ENCODE measurements at places on chromosomes 4 and X.

- DNase-seq: no peak
These were observed 637.5 kb upstream of the SLIT2 start for GRCh38 chr4:19614171-19614570.

GRCh38 chr4:76499461-76499860, 64.4 kb downstream of the SHROOM3 start:
- DNase-seq: no peak

- DNase-seq: no peak
These were observed 160 bp downstream of the LCORL start for GRCh38 chr4:18021470-18021719.

- DNase-seq: no peak
These were observed 88.8 kb upstream of the GPC3 start for GRCh38 chrX:134074151-134074550.

- DNase-seq: no peak
These were observed 543.9 kb downstream of the GALNTL6 start for GRCh38 chr4:172357006-172357540.

GRCh38 chrX:122135070-122135469, 1049.0 kb upstream of the GRIA3 start:
- DNase-seq: no peak

GRCh38 chr4:76386566-76387305, 34.2 kb downstream of the CCDC158 start:
- no peak for DNase-seq

GRCh38 chr4:24884902-24885301, 27.9 kb downstream of the CCDC149 start:
- DNase-seq: no peak

- no peak for DNase-seq
These were observed 49.2 kb upstream of the DDX53 start for GRCh38 chrX:22950269-22951266.

GRCh38 chr4:157992038-157992705, 180.7 kb downstream of the GASK1B start:
- DNase-seq: peak; percentile 4

DNA sequence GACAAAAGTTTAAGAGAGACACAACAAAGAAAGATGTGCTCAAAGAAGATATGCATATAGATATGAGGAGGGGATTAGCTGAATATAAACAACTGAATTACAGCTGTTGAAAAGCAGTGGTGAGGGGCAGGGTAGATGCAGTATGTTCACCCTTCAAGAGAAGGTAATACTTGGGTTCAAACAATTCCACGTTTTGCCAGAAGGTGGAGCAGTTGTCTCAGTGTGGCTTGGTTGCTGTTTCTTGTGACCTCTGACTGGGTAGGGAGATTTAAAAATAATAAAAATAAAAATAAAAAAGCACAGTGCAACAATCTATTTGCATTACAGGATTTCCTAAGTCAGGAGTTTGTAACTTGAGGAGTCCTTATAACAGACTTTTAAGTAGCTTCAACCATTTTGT, 23.3 kb downstream of the PHOX2B start:
- DNase-seq: peak; percentile 7

- no peak for DNase-seq
These were observed 38.8 kb upstream of the STIM2 start for GRCh38 chr4:26821677-26822503.

- DNase-seq: no peak
These were observed 199.0 kb downstream of the GPC3 start for GRCh38 chrX:133786382-133786781.

- DNase-seq: no peak
These were observed 60.5 kb downstream of the MSX1 start for GRCh38 chr4:4919927-4920326.

DNA sequence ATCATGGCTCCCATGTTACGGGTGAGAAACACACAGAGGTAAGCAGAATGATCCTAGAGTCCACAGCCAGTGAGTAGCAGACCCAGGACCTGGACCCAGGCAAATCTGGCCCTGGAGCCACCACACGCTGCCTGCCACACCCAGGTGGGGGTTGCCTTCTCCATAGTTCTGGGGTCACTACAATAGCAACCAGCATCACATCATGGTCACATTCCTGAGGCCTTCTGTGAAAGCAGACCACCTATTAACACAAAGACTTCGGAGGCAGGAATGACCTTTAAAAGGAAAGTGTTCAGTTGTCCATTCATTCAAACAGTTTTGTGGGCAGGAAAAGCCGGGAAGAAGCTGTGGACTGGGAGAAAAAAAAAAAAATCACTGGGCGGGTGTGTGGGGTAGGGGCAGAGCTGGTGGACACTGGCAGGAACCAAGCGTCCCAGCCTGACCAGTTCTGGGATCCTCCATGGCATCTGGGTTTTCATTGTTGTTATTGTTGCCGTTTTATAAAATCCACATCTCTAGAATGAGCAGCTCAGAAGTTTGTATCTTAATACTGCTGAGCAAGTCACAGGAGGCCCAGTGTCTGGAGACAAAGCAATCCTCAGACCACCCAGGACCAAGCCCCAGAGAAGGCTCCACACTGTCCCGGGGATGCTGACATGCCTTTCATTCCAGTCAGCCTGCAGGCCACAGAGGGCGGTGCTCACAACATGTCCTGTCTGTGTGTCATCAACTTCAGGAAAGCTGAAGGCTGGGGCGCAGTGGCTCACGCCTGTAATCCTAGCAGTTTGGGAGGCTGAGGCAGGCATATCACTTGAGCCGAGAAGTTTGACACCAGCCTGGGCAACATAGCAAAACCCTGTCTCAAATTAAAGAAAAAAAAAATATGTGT, 67.0 kb downstream of the SEL1L3 start:
- DNase-seq: no peak

DNA sequence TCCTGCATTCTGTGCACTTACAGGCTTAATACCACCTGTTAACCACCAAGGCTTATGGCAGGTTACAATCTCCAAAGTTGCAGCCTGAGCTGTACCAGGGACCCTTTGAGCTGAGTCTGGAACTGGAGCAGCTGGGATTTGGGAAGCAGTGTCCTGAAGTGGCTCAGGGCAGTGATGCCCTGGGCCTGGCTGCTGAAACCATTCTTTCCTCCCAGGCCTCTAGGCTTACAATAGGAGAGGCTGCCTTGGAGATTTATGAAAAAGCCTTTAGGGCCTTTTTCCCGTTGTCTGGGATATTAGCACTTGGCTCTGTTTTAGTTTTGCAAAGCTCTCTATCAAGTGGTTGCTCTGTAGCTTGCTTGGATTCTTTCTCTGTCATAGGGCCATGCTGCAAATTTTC, 154.3 kb upstream of the CASK start:
- no peak for DNase-seq

GRCh38 chrX:116757491-116757890, 294.7 kb upstream of the CT83 start:
- no peak for DNase-seq

DNA sequence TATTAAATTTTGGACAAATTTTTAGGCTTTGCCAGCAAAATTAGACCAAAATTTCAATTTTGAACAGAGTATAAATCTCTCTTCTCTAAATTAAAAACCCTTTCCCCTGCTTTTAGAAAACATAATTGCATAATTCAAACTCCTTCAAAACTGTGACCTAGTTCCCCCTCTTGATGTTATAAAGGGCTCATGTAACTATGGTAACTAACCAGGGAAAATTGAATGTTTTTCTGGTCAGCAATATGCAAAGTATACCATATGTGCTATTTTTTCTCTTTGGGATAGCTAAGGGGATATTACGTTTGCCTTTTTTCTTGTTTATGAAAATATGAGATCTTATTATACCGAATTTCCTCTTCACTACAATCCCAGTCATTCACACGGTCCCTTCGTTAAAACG, 5.1 kb upstream of the ING2 start:
- no peak for DNase-seq

GRCh38 chr4:40409835-40410234, 74.7 kb downstream of the CHRNA9 start:
- DNase-seq: no peak

GRCh38 chrX:45323387-45323786, 122.7 kb upstream of the DIPK2B start:
- DNase-seq: no peak

DNA sequence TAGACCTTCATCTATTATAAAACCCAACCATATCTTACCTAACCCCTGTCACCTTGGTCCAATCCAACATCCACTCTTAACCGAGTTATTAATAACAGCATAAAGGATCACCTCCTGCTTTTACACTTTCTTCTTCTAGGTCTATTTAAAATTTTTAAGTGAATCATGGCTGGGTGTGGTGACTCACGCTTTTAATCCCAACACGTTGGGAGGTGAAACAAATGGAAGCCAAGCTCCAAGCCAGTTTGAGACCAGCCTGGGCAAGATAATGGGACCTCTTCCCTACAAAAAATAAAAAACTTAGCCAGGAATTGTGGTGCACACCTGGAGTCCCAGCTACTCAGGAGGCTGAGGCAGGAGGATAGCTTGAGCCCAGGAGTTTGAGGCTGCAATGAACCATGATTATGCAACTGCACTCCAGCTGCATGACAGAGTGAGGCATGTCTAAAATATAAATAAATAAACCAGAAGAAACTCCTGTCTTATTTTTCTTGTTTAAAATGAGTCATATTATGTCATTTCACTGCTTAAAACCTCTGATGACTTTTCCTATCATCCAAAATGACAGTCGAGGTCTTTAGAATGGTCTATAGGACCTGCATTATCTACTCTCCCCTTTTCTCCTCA, 188.4 kb downstream of the GASK1B start:
- DNase-seq: no peak

GRCh38 chr4:182513587-182514291, 270.5 kb downstream of the TENM3 start:
- DNase-seq: no peak

DNA sequence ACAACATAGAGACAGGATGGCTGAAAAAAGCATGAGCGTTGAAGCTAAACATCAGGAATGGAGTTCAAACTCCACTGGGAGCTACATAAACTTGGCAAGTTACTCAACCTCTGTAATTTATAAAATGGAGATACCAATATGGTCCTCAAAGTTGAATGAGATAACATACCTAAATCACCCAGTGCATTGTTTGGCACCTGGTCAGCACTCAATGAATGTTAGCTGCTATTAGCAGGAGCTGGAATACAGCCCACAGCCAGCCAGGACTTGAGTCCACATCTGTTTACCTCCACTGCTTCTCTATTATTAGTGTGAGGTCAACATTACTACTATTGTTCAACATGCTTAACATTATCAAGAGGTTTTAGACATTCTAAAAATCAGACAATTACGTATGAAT, 97.9 kb downstream of the NR3C2 start:
- no peak for DNase-seq

- DNase-seq: no peak
These were observed 32.0 kb downstream of the CCSER1 start for GRCh38 chr4:90159193-90159592.

- no peak for DNase-seq
These were observed 324.3 kb downstream of the GPAT3 start for GRCh38 chr4:83860200-83860599.

DNA sequence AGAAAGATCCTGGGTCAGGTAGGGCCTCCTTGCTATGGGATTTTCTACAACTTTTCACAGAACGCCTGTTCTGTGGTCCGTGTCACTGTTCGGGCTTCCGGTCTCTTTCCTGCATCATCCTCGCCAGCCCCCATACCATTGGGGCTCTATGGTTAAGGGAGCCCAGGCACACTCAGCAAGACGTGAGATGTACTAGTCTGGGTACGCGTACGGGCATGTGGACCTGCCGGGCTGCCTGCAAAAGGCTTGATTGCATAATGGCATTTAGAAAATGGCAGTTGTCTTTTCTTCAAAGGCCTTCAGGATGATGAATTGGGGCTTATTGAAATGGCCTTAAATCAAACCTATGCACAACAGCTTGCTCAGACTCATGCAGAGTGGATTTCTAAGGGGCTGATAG, 86.7 kb downstream of the CNGA2 start:
- no peak for DNase-seq

- DNase-seq: no peak
These were observed 1702.3 kb downstream of the STIM2 start for GRCh38 chr4:28562913-28563312.

- DNase-seq: peak; percentile 84
These were observed 9.1 kb downstream of the WFS1 start for GRCh38 chr4:6278801-6279197.

DNA sequence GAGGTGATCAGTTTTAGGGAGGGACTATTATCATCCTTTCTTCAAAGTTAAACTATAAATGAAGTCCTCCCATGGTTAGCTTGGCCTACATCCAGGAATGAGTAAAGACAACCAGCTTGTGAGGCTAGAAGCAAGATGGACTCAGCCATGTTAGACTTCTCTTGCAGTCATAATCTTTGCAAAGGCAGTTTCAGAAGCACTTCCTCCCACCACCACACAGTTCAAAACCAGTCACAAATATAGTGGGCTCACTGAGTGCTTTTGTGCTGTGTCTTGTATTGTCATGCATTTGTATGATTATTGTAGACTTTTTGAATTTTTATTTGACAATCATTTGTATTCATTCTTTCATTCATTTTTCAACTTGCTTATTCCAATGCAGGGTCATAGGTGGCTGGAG, 204.5 kb downstream of the ZNF674 start:
- no peak for DNase-seq

DNA sequence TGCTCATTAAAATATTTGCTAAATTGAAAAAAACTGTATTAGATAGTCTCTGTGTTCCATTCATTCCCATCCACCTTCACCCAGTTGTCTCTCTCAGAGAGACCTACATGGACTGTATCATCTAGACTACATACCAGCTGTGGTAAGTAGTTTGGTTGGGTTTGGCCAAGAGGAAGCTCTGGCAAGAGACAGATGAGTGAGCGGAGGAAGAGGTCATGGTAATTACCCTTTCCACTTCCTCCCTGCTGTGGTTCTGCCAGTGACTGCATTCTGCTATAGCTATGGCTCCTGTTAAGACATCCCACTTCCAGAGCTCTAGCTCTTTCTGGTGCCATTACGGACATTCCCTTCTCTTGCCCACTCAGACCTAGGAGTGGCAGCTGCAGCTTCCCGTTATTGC, 239.0 kb upstream of the MID1 start:
- no peak for DNase-seq

DNA sequence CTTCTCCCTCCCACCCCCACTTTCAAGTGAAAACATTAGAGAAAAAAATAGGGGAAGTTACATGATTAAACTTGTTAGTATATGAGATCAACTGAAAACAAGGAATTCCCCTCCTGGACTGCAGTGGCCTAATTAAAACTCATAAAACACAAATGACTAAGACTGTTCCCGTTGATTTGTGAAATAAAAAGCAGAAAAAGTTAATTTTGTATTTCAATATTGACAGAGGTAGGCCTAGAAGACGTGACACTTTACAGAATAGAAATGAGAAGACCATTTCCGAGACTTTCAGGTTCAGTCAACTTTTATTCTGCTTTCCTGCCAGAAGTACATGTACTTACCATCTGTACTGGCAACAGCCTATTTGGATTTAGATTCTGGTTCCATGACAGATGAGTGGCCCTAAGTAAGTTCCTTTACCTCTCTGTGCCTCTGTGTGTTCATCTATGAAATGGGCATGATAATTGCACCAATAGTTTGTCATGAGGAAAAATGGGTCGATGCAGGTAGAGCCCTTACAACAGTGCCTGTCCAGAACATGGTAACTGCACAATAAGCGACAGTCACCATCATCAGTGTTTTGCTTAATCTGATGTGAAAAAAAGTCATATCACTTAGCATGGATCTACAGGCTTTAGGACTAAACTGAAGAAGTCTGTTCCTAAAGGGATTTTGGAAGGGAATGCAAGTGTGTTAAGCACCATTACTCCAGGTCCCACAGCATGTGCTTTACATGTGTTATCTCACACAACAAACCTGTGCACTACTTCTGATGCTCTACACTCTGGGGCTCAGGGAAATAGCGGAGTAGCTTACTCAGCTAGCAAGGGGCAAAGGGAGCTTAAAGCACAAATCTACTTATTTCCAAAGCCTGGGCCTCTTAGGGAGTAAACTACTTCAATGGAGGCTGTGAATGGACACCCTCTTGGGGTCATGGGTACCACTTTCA, 562.3 kb upstream of the DIPK2B start:
- DNase-seq: no peak
